CD14-positive monocyte (primary cell): ENCODE measurements at places on chromosomes 16 and 17. TPM values are rescaled to one million over a fixed set of nuclear protein-coding genes. Genes with fewer than 3 reads are reported as not detected.

The SLC2A4 gene
- polyA plus RNA-seq: not detected

The TBC1D3G gene
- not detected for polyA plus RNA-seq

The CHAD gene
- not detected for polyA plus RNA-seq

The ZNF469 gene
- 0.02 TPM for polyA plus RNA-seq

The WNT9B gene
- not detected in 2 replicates for polyA plus RNA-seq

DNA sequence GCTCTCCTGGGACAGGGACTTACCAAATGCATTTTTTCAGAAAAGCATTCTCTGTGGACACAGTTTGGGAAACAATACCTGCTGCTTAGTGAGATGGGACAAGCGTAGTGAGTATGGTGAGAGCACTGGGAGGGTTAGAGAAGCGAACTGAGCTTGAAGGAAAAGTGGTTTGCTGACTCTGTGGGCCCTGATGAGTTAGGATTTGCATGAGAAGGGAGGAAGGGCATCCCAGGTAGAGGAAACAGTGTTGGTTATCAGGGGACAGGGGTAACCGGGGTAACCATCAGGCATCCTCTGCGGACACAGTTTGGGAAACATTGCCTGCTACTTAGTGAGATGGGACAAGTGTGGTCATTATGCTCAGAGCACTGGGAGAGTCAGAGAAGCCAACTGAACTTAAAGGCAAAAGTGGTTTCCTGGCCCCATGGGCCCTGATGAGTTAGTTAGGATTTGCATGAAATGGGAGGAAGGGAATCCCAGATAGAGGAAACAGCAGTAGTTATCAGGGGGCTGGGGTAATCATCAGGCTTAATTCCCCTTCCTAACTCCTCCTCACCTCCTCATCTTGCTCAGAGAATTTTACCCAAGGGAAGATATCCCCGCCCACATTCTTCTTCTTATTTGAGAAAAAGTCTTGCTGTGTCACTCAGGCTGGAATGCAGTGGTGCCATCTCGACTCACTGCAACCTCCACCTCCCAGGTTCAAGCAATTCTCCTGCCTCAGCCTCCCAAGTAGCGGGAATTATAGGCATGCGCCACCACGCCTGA is 319.3 kb downstream of the RBFOX1 start:
- H3K4me3 ChIP-seq: no peak overlapping the region
- no peak overlapping the region for H3K27ac ChIP-seq
- DNase-seq: no peak

- no peaks in the 10 kb centered on the region for H3K27me3 ChIP-seq
- H3K27ac ChIP-seq: no peak overlapping the region
- H3K36me3 ChIP-seq: no peaks in the 10 kb centered on the region
- DNase-seq: no peak
- no peaks in the 10 kb centered on the region for H3K4me1 ChIP-seq
- no peak overlapping the region for H3K4me3 ChIP-seq
These were observed 12.4 kb upstream of the CACNG4 start for GRCh38 chr17:66952031-66952524.

GRCh38 chr16:77009453-77009852 is 181.5 kb upstream of the MON1B start:
- no peaks in the 10 kb centered on the region for H3K4me1 ChIP-seq
- no peak overlapping the region for H3K27ac ChIP-seq
- no peak for DNase-seq
- no peaks in the 10 kb centered on the region for H3K36me3 ChIP-seq

- DNase-seq: no peak
- H3K27ac ChIP-seq: peak overlapping the region; percentile 20
- no peak overlapping the region for H3K4me3 ChIP-seq
- no peaks in the 10 kb centered on the region for H3K27me3 ChIP-seq
These were observed 97.0 kb upstream of the DNAH17 start for GRCh38 chr17:78674156-78674555.

GRCh38 chr17:53217311-53217710 is 605.4 kb upstream of the KIF2B start:
- H3K27ac ChIP-seq: no peak overlapping the region
- no peaks in the 10 kb centered on the region for H3K4me1 ChIP-seq
- no peaks in the 10 kb centered on the region for H3K27me3 ChIP-seq
- no peak overlapping the region for H3K4me3 ChIP-seq
- DNase-seq: no peak

DNA sequence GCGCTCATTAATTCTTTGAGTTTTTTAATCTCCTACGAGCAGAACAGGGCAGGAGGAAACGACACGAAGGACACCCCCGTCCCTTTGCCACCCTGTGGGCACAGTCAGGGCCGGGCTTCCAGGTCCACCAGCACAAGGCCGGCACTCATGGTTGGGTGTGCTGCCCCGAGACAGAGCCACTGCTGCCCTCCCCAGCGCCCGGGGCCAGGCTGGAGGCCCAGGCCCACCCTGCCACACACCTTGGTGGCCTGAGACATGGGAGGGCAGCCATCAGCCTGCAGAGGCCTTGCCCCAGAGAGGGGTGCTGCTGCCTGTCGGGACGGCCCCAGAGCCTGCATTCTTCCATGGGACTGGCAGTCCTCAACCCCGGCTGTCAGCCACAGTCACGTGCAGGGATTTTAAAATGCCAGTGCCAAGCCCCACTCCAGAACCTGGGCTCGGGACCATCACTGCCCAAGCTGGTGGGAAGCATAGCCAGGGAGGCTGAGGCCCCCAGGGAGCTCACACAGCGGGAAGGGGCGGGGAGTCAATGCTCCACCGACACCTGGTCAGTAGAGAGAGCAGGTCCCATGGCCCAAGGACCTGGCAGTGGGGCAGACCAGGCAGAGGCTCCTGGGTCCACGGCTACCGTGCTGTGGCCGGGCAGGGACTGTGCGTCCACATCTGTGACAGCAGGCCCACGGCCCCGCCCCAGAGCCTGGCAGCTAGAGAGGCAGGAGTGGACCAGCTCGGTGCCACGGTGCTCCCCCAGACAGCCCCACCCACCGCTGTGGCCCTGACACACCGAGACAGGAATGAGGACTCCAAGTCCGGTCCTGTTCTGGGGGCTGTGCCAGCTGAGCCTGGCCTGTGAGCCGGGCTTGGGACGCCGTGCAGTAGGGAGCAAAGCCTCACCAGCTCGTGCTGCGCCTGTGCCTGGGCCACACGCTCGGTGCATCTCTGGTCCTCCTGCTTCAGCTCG is 27.5 kb downstream of the CEP131 start:
- H3K36me3 ChIP-seq: peaks cover 4% of the 10 kb centered on the region
- H3K27ac ChIP-seq: no peak overlapping the region
- no peaks in the 10 kb centered on the region for H3K27me3 ChIP-seq
- H3K4me1 ChIP-seq: no peaks in the 10 kb centered on the region
